Stimulated activated memory B cell treated with anti-CD40 and anti-IgM and Interleukin-4, amounts not matched to agents 10 μg/mL and 1 μg/mL and 100 μg/mL, for 72 hours (primary cell): ENCODE measurements at places on chromosomes 7 and 10.
A peak's percentile ranks its signal among the peaks of the same experiment; 100 is the strongest.

- H3K27ac ChIP-seq, result no peak overlapping the region
- H3K4me3 ChIP-seq, result no peak overlapping the region
- no peaks in the 10 kb centered on the region for H3K4me1 ChIP-seq
- H3K36me3 ChIP-seq, result no peaks in the 10 kb centered on the region
- ATAC-seq, result no peak
Measured at GRCh38 chr7:110944966-110945644, 145.8 kb upstream of the LRRN3 start.

DNA sequence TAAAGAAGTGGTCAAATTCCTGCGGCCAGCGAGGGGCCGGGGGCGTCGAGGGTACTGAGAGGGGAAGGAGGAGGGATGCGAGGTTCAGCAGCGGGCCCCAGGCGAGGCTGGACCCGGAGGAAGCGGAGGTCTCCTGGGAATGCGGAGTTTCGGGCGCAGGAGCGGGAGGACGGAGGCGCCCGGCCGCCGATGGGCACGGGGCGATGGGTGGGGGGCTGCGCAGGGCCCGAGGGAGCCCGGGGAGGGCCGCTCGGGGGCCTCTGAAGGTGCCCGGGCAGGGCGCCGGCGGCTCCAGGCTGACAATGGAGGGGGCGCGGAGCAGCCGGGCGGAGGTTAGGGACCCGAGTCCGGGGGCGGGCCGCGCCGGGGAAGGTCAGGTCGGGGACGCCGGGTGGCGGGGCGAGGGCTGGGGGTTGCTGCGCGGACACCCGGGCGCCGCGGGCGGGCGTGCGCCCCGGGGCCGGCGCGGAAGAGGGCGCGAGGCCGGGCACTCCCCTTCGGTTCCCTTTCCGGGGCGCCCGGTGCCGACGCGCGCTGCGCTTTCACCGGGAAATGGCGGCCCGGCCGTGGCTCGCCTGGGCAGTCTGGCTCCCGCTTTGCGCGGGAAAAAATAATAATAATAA lies 683 bp downstream of the MACROH2A2 start:
- no peaks in the 10 kb centered on the region for H3K36me3 ChIP-seq
- peak; percentile 24 for ATAC-seq
- H3K27ac ChIP-seq, result no peak overlapping the region
- H3K4me1 ChIP-seq, result peaks cover 11% of the 10 kb centered on the region

DNA sequence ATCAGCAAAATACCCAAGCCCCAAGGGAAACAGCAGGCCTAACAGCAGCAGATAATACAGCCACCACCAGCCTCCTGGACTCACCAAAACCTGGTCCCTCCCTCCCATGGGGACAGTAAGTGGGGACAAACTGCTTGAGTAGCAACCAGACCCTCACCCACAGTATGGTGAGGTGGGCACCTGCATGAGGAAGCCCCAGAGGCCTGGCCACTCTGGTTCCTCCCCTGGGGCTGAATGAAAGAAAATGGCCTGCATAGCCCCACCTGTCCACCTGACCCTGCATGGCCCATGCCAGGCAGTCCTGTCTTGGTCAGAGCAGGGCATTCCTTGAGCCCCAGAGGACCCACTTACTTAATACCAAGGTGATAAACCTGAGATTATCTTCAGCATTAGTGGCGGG lies 13.0 kb upstream of the C10orf90 start:
- no peak overlapping the region for H3K4me3 ChIP-seq
- no peaks in the 10 kb centered on the region for H3K4me1 ChIP-seq
- no peak for ATAC-seq
- H3K27me3 ChIP-seq, result no peaks in the 10 kb centered on the region
- no peaks in the 10 kb centered on the region for H3K36me3 ChIP-seq

DNA sequence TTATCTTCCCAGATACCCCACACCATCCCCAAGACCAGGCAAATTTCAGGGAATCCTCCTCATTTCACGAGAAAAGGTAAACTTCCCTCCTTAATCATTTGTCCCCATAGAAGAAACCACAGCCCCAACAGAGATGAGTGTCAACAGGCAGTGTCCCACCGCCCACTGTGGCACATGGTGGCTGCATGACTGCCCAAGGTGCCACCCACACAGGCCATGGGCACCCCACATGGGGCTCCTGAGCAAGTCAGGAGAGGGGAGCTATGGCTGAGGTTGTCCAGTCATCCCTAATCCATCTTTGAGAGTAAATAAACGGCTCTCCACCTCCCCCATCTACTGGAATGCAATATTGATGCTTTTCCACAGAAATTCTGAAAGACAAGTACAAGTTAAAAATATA lies 44.1 kb downstream of the ANTXRL start:
- no peaks in the 10 kb centered on the region for H3K36me3 ChIP-seq
- peaks cover 23% of the 10 kb centered on the region for H3K27me3 ChIP-seq
- no peak overlapping the region for H3K27ac ChIP-seq
- no peak overlapping the region for H3K4me3 ChIP-seq
- no peaks in the 10 kb centered on the region for H3K4me1 ChIP-seq

- no peak overlapping the region for H3K4me3 ChIP-seq
- H3K36me3 ChIP-seq, result no peaks in the 10 kb centered on the region
- H3K27ac ChIP-seq, result no peak overlapping the region
Measured at GRCh38 chr10:5573968-5574641, 49.3 kb downstream of the CALML3 start.

GRCh38 chr7:102119213-102119651 lies 167.4 kb upstream of the SH2B2 start:
- H3K27me3 ChIP-seq, result no peaks in the 10 kb centered on the region
- H3K27ac ChIP-seq, result no peak overlapping the region
- H3K4me1 ChIP-seq, result peaks cover 17% of the 10 kb centered on the region

DNA sequence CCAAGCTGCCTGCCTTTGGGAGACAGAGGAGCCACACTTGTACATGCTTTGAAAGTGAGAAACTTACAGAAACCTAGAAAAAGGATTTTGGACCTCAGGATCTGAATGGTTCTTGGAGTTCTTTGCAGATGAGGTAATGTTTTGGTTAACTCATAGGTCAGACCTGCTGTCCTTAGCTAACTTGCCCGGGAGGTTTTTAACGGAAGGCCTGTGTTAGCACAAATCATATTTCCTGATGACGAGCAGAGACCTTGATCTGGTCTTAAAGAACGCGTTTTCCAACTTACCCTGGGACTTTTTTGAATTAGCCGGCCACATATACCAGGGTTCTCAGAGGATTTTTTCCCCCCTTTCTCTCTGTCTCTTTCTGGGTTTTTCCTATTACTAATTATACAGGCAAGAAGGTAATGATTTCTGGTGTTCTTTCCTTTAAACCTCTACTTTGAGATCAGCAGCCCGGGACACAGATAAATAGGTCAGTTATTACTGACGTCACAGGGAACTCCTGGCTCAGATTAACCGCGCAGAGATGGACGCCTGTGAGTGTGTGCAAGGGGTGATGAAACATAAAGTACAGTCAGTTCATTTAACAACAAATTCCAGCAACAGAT lies 101.7 kb upstream of the KLF6 start:
- peak overlapping the region; percentile 88 for H3K27ac ChIP-seq
- H3K4me1 ChIP-seq, result peaks cover 40% of the 10 kb centered on the region
- peak; percentile 62 for ATAC-seq
- H3K27me3 ChIP-seq, result no peaks in the 10 kb centered on the region

- H3K27ac ChIP-seq, result no peak overlapping the region
- no peaks in the 10 kb centered on the region for H3K27me3 ChIP-seq
- no peak for ATAC-seq
- no peaks in the 10 kb centered on the region for H3K36me3 ChIP-seq
Measured at GRCh38 chr7:54837168-54837567, 78.2 kb upstream of the SEC61G start.

GRCh38 chr7:158358926-158359645 lies 228.5 kb downstream of the PTPRN2 start:
- peaks cover 19% of the 10 kb centered on the region for H3K27me3 ChIP-seq
- no peak overlapping the region for H3K27ac ChIP-seq
- no peak overlapping the region for H3K4me3 ChIP-seq
- no peak for ATAC-seq
- H3K4me1 ChIP-seq, result no peaks in the 10 kb centered on the region
- H3K36me3 ChIP-seq, result no peaks in the 10 kb centered on the region

DNA sequence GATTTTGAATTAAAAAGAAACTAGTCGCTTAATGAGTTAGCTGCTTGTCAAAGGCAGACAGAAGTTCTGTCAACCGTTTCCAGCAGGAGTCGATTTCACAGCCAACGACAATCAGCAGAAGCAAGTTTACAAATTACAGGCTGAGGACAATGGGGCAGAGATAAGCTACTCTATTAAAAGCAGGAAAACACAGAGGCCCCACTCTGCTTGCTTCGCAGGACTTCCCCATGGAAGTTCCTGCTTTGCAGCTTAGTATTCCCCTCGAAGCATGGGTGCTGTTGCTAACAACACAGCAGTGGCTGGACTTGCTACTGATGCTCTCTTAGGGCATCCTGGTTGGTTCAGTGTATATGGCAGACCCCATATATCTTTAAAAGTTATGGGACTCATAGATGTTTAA lies 50.8 kb upstream of the KLF6 start:
- no peaks in the 10 kb centered on the region for H3K36me3 ChIP-seq
- H3K4me3 ChIP-seq, result no peak overlapping the region
- peak overlapping the region; percentile 87 for H3K27ac ChIP-seq
- peak; percentile 77 for ATAC-seq

- peaks cover 50% of the 10 kb centered on the region for H3K4me1 ChIP-seq
- H3K36me3 ChIP-seq, result no peaks in the 10 kb centered on the region
- ATAC-seq, result peak; percentile 87
- H3K27ac ChIP-seq, result peak overlapping the region; percentile 88
- peak overlapping the region; percentile 75 for H3K4me3 ChIP-seq
Measured at GRCh38 chr7:2870471-2870931, 26.4 kb upstream of the GNA12 start.

DNA sequence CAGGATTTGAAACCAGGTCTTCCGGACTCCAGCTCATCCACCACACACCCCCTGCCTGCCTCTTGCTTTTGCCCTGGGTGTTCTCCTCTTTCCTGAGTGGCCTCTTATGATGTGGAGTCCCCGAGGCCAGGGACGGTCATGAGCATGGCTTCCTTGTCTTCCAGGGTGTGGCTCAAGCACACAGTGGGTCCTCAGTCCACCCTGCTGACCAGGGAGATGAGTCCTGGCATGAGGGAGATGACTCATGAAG lies 32.8 kb downstream of the DNAJB12 start:
- peak overlapping the region; percentile 96 for H3K27ac ChIP-seq
- ATAC-seq, result no peak
- no peak overlapping the region for H3K4me3 ChIP-seq
- no peaks in the 10 kb centered on the region for H3K27me3 ChIP-seq
- H3K36me3 ChIP-seq, result no peaks in the 10 kb centered on the region

- H3K36me3 ChIP-seq, result no peaks in the 10 kb centered on the region
- H3K27me3 ChIP-seq, result peaks cover 12% of the 10 kb centered on the region
- no peak for ATAC-seq
- H3K27ac ChIP-seq, result no peak overlapping the region
Measured at GRCh38 chr7:51299391-51300133, 17.0 kb downstream of the COBL start.

- H3K36me3 ChIP-seq, result no peaks in the 10 kb centered on the region
- no peak overlapping the region for H3K4me3 ChIP-seq
- no peaks in the 10 kb centered on the region for H3K27me3 ChIP-seq
- H3K27ac ChIP-seq, result no peak overlapping the region
Measured at GRCh38 chr7:153588586-153588985, 463.6 kb upstream of the DPP6 start.

- no peak overlapping the region for H3K27ac ChIP-seq
- no peaks in the 10 kb centered on the region for H3K36me3 ChIP-seq
- H3K4me3 ChIP-seq, result no peak overlapping the region
- H3K27me3 ChIP-seq, result no peaks in the 10 kb centered on the region
- peaks cover 5% of the 10 kb centered on the region for H3K4me1 ChIP-seq
Measured at GRCh38 chr10:88647061-88647615, 17.1 kb upstream of the LIPF start.

DNA sequence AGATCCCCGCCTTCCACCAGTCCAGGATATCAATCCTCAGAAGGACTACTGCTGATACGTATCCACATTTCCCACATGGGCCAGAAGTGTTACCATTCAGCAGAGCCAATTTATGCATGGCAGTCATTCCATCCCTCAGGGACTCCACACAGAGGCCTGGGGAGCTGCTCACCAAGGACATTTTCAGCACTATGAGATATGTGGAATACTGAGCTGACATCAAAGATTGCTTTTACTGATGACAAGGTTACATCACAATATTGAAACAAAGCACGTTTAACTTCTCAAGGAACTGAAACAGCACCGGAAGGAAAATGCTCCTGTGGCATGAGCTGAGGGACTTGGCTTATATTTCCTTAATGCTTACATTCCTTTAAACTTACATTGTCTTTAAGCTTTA lies 335.1 kb downstream of the BMPER start:
- no peaks in the 10 kb centered on the region for H3K4me1 ChIP-seq
- no peak overlapping the region for H3K27ac ChIP-seq
- no peaks in the 10 kb centered on the region for H3K36me3 ChIP-seq
- H3K27me3 ChIP-seq, result no peaks in the 10 kb centered on the region

GRCh38 chr7:28300488-28300887 lies 111.8 kb upstream of the CREB5 start:
- H3K4me1 ChIP-seq, result peaks cover 9% of the 10 kb centered on the region
- no peaks in the 10 kb centered on the region for H3K27me3 ChIP-seq

DNA sequence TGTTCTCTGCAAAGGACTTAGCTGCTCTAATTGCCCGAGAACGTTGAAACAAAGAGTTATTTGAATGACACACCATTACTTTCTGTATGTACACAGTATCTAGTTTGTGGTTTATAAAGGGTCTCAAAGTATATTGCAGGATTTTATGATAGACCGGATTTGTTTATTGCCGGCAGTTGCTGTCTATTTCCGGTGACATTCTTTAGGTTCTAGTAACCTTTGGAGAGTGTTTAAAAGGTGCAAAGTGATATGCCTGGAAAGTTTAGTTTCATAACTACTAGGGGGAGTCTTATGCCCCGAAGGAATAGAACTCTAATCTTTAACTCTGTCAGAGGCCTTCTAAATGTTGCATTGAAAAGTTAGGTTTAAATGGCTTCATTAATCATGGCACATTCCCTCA lies 63.8 kb downstream of the PAPSS2 start:
- no peak for ATAC-seq
- H3K36me3 ChIP-seq, result no peaks in the 10 kb centered on the region
- H3K27ac ChIP-seq, result no peak overlapping the region
- H3K27me3 ChIP-seq, result no peaks in the 10 kb centered on the region
- no peak overlapping the region for H3K4me3 ChIP-seq

GRCh38 chr10:95389176-95389575 lies 98.4 kb upstream of the PDLIM1 start:
- H3K4me3 ChIP-seq, result no peak overlapping the region
- H3K27me3 ChIP-seq, result peaks cover 8% of the 10 kb centered on the region
- ATAC-seq, result no peak
- no peaks in the 10 kb centered on the region for H3K36me3 ChIP-seq
- H3K4me1 ChIP-seq, result peaks cover 25% of the 10 kb centered on the region

DNA sequence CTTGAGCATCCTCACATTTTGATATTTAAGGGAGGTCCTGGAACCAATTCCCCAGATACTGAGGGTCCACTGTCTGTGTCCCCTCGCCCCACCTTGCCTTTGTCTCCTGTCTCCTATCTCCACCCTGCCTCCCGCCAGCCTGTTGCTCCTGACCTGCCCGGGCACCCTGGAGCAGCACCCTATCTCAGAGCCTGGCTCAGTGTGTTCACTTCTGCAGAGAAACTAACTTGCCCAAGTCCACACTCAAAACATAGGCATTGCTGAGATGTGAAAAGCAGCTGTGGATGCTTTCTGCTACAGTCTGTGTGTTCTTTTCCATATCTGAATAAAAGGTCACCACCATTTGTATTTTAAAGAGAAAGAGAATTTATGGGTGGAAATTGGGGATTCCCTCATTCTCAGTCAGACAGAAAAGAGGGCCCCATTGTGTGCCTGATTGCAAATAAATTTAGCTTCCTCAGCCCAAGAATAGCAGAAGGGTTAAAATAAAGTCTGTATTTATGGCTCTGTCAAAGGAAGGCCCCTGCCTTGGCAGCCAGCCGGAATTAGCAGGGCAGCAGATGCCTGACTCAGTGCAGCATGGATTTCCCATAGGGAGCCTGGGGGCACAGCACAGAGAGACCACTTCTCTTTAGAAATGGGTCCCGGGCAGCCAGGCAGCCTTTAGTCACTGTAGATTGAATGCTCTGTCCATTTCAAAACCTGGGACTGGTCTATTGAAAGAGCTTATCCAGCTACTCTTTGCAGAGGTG lies 161.3 kb downstream of the EGFR start:
- ATAC-seq, result no peak
- peaks cover 14% of the 10 kb centered on the region for H3K27me3 ChIP-seq
- H3K4me1 ChIP-seq, result no peaks in the 10 kb centered on the region
